Pons (tissue), 1 donor: ENCODE measurements at places on chromosomes 16 and 17.

DNA sequence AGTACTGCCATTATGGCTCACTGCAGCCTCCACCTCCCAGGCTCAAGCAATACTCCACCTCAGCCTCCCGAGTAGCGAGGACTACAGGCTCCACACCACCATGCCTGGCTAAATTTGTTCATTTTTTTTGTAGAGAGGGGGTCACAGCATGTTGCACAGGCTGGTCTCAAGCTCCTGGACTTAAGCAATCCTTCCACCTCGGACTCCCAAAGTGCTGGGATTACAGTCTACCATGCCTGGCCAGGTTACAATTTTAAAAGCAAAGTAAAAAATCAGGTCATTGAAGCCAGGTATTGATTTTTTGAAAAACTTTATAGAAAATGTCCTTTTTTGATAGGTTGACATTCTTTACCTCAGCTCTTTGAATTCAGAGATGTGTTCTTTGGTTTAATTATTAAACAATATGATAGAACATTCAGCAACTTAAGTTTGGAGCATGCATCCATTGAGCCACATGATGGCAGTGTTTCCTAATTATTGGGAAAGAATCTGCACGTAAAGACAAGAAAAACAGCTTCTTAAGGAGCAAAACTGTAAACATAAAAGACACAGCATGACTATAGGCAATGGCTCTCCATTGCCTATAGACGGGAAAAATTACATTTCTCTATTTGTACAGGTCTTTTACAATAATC is 1.7 kb upstream of the SLC16A11 start:
- peak; percentile 86 for DNase-seq

DNA sequence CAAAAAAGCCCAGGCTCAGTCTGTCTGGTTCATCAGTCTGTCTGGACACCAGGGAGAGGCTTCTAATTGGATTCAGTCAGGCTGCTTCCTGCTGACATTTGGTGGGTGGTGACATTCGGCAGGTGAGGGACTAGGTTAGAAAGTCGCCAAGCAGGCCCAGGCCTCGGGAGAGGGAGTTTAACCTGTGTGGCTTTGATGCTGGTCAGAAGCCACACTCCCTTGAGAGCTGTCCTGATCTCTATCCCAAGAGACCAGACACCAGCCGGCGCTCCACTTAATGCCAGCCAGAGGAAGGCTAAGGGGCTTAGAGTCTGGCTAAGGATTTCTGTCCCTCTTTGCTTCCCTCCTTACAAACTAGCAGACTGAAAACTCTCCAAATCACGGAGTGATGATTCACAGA is 135.0 kb downstream of the GSG1L start:
- DNase-seq: no peak

DNA sequence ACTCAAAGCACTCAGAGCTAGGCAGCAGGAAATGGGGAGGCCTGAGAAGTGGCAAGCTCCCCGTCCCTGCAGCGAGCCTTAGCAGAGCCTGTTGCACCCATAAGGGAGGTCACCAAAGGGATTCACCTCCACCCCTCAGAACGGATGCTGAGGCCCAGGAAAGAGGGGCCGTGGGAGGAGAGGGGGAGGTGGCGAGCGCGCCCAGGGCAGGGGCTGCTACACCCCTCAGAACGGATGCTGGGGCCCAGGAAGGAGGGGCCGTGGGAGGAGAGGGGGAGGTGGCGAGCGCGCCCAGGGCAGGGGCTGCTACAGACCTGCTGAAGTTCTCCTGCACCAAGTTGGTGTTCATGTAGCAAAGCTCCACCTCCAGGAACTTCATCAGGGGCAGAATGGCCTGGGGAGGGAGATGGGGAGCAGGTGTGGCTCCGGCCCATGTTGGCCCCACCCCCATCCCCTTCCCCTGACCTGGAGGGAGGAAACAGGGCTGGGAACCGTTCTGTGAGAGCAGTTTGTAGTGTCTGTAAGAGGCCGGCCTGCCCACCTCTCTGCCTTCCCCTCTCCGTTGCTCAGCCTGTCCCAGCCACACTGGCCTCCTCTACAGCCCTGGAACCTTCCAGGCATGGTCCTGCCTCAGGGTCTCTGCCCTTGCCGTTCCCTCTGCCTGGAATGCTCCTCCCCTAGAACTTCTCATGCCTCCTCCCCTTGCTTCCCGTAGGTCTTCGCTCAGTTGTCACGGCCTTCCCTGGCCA is 11.4 kb downstream of the UNC13D start:
- no peak for DNase-seq

DNA sequence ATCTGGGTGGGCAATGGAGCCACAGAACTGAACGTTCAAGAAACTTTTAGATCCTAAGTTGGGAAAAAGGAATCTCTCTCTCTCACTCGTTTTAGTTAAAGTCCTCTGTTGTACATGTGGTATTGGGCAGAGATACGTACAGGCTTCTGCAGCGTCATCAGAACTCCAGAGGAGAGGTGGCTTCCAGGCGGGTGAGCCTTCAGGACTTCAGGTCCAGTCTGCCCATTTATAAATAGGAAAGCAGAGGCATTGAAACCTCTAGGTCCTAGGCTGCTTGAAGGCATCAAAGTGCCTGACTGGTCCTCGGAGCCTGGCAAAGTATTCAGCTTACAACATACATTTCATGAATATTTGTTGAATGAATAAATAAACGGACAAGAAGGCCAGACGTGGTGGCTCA is 8.1 kb upstream of the TNFRSF13B start:
- no peak for DNase-seq

- DNase-seq: no peak
Observed at GRCh38 chr17:79341222-79341780, 266.7 kb downstream of the ENGASE start.

DNA sequence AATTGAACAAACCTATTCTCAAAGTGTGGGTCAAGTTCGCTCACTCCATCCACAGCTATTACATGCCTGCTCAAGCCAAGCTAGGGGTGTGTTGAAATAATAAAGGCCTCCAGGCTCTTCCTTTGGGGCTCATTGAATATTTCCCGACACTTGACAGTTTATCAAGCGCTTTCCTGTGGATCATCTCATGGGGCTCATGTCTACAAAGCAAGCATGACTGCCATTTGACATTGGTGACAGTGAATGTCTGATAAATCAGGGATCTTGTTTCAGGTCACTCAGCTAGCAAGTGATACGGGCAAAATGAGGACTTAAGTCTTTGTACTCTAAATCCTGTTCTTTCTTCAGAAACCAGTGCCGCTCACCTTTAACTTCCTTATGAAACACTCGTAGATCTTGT is 542.6 kb downstream of the TOX3 start:
- no peak for DNase-seq

- no peak for DNase-seq
Observed at GRCh38 chr17:12917399-12917798, 100.4 kb downstream of the ELAC2 start.

GRCh38 chr17:73589363-73589980 is 54.8 kb downstream of the SDK2 start:
- no peak for DNase-seq

GRCh38 chr17:14307560-14308024 is 6.7 kb downstream of the HS3ST3B1 start:
- DNase-seq: no peak

GRCh38 chr17:80596760-80597608 is 52.3 kb downstream of the RPTOR start:
- no peak for DNase-seq

- DNase-seq: no peak
Observed at GRCh38 chr17:78378225-78379130, at the start of gene PGS1. TSS of gene PGS1 (plus strand) at chr17:78378649. CDS start at chr17:78378666, 17 bp downstream.

DNA sequence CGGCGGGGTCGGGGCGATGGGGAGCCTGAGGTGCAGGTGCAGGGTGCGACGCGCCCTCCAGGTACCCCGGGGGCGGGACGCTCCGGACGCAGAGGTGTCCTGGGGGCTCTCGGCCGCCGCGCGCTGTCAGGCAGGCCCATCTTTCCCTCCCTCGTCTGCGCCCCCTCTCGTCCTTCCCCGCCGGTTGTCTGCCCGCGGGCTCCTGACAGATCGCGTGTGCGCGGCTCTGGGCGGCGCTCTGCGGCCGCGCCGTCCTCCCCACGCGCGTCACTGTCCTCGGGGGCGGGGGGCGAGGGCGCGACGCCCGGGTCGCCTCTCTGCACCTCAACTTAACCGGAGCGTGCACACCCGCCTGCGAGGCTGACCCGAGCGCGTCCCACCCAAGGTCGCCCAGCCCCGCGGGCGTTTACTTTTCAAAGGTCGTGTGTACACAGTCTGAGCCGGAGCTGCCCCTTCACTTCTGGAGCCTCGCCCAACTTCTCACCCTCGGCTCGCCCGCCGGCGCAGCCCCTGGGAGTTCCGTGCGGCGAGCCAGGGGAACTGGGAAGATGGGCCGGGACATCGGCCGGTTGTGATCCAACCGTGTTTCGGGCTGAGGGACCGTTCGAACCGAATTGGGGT is 512 bp downstream of the AKAP1 start:
- DNase-seq: peak; percentile 56

DNA sequence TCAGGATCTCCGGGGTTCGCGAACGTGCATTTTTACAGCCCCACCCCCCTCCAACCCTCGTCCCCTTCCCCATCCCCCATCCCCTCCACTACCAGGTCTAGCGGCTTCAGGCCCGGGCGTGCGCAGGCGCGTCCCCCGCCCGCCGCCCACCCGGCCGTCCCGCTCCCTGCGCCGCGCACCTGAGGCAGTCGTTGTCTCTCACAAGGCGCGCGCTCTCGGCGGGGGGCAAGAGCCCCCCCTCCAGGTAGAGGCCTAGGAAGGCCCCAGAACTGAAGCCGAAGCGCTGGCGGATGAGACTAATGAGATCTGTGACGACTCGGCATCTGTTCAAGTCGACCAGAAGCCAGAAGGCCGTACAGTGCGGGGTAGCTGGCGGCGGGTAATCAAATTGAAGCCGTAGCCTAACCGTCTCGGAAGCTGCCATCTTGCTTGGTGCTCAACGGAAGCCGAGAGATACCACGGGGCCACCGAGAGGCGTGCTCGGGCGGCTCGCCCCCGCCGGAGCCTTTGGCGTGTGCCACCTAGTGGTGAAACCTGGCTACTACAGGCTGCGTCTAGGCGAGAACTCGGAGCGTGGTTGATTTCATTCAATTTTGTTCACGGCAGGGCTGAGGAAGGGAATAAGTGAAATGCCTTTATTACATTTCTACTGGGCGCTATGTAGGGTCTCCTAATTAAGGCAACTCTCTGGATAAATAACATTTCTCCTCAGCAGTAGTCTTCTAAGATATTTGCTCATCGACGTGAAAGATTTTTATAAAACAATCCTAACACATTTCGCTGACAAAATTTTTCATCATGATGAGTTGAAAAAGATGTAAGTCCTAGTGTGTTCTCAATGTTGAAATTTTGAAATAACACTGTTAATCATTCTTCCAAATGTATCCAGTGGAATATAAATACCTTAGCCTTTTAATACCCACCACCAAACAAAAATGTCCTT is at the start of gene COIL:
TSS of gene COIL (minus strand) at position 455 of the 943 bp plus-strand sequence. CDS start at position 424, 31 bp downstream.
- DNase-seq: peak; percentile 83

DNA sequence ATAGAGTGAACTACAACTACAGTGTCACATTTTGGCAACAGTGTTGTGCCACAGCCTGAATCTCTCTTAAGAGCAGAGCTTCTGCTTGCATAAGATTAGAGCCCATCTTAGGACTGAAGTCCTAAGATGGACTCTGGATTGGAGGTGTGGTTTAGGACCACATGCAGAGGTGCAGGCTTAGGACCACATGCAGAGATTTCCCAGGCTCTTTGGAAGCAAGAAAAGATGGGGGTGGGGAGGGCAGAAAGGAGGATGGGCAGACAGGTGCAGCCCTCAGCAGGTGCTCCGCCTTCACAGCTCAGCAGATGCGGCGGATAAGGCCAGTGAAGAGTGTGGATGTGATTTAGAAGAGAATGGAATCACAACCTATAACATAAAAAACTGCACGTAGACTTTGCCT is 128.7 kb downstream of the TANGO6 start:
- DNase-seq: no peak

DNA sequence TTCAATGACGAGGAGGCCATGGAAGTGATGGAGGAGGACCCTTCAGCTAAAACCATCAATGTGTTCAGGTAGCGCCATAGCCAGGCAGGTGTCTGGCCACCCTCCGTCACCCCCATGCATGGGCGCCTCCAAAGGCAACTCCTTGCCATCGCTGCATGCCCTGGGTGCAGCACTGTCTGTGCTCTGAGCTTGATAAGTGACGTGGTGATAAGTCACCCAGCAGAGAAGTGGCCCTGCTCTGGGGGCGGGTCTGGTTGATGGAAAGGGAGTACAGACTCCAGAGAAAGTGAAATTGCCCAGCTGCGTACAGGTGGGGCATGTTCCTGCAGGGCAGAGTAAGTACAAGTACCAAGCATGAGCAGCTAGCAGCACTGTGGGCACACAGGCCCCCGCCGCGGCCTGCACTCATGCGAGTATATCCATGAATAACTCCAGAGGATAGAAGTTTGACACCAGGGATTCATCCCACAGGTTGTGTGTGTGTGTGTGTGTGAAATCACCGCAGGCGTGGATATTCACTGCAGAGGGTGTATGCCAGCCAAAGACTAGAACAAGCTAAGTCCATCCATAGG is 13.1 kb downstream of the DNAI2 start:
- DNase-seq: no peak

GRCh38 chr16:11181899-11182279 is 74.1 kb downstream of the SOCS1 start:
- peak; percentile 38 for DNase-seq

DNA sequence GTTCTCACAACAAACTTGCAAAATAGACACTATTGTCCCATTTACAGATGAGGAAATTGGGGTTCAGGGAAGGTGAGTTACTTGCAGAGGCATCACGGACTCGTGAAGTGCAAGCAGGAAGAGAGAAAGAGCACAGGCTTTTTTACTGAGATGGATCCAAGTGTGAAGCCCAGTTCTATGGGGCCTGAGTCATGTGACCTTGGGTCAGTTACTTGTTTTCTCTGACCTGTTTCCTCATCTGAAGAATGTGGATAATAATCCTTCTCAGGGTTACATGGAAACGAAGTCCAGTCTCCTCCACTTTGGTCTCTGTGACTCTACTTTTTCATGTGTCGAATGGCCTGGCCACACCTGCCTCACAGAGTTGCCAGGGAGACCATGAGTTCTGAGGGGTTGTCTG is 134.4 kb downstream of the SPACA3 start:
- no peak for DNase-seq

- DNase-seq: no peak
Observed at GRCh38 chr17:74180336-74180735, 23.1 kb upstream of the RPL38 start.

- no peak for DNase-seq
Observed at GRCh38 chr16:263944-264343, 11.8 kb downstream of the RGS11 start.

- DNase-seq: no peak
Observed at GRCh38 chr17:41513168-41513547, 5.5 kb downstream of the KRT15 start.

- no peak for DNase-seq
Observed at GRCh38 chr16:89412811-89413210, 77.5 kb downstream of the ANKRD11 start.

DNA sequence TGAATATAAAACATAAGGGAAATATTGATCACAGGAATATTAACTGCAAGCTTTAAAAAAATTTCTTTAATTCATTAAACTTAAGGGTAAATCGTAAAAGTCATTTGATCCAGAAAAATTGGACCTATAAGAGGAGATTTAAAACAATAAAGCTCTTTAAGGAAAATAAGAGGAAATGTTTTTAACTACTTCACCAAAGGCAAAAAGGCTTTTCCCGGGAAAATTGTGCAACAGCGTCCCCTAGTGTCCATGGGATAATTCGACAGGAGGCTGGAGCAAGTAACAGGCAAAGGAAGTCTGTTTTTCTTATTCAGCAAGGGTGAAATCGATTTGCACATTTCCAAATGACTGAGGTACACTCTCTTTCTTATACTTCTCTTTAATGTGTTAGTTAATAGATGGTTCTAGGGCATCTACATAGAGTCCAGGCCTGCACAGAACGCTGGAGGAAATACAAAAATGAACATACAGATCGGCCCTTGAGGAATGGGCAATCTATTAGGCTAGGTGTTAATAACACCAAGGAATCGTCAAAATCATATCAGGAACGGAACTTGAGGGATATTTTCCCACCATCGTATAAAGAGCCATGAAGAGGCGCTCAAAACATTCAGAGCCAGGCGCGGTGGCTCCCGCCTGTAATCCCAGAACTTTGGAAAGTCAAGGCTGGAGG is 61.4 kb downstream of the ZNF18 start:
- peak; percentile 62 for DNase-seq
